Stimulated activated CD4-positive, alpha-beta T cell treated with anti-CD3 and anti-CD28 coated beads, Interleukin-4, amount 100 ng/mL, for 4 hours (primary cell): ENCODE measurements at places on chromosomes 2 and 18.
A peak's percentile ranks its signal among the peaks of the same experiment; 100 is the strongest.

DNA sequence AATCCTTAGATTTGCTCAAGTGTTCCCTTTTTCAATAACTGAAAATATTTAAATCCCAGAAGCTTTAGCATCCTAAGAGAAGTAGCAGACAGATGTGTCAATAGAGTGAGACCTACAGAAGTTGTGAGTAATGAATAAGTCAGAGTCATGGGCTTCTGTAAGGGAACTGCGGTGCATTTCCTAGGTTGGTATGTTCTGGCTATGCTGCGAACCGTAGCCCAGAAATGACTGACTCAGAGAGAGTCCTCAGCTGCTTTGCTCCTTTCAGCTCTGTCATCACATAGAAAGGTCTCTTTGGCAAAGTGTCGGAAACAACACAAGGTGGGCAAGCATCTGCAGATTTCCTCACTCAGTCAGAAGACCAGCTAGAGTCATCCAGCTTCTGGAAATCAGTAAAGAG is 297.1 kb downstream of the ARHGAP15 start:
- DNase-seq: no peak

GRCh38 chr18:65990944-65991708 is 240.3 kb downstream of the CDH7 start:
- DNase-seq: no peak

DNA sequence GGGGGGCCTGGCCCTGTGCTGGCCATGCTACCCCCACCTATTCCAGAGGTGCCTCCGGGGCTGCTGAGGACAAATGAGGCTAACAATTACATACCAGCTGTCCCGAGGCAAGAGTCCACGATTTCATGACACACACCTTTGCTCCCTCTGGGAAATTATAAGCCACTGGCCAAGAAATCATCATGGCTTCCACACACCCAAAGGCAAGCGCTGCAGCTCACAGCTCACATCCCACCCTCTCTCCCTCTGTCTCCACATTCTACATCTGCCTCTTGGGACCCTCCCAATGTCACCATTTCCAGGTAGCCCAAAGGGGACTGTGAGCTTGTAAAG is 134.4 kb downstream of the HDAC4 start:
- no peak for DNase-seq

DNA sequence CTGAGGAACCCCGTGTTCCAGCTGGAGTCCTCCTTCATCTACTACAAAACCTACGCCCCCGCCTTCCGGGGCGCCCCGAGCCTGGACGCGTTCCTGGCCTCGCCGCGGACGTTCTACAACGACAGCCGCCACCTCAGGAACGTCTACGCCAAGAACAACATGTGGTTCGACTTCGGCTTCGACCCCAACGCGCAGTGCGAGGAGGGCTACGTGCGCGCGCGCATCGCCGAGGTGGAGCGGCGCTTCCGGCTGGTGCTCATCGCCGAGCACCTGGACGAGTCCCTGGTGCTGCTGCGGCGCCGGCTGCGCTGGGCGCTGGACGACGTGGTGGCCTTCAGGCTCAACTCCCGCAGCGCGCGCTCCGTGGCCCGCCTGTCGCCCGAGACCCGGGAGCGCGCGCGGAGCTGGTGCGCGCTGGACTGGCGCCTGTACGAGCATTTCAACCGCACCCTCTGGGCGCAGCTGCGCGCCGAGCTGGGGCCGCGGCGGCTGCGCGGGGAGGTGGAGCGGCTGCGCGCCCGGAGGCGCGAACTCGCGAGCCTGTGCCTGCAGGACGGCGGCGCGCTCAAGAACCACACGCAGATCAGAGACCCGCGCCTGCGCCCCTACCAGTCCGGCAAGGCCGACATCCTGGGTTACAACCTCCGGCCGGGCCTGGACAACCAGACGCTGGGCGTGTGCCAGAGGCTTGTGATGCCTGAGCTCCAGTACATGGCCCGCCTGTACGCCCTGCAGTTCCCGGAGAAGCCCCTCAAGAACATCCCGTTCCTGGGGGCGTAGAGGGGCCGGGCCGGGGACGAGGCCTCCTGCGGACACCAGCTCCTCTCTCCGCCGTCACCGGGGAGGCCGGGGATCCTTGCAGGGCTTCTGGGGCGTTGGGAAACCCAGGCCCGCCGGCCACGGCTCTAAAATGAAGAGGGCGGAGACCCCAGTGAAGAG is 5.3 kb upstream of the NEU4 start:
- DNase-seq: peak; percentile 49

DNA sequence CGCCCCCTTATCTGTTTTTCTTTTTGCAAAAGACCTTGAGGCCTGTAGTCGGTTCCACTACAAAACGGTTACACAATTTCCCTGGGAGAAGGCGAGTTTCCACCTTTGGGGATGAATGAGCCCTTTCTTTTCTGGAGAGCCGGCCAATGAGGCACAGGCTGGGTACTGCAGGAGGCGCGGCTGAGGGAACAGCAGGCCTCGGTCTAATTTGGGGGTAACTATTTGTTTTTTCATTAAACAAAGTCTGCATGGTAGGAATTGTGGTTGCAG is 129.2 kb downstream of the MYCN start:
- no peak for DNase-seq

DNA sequence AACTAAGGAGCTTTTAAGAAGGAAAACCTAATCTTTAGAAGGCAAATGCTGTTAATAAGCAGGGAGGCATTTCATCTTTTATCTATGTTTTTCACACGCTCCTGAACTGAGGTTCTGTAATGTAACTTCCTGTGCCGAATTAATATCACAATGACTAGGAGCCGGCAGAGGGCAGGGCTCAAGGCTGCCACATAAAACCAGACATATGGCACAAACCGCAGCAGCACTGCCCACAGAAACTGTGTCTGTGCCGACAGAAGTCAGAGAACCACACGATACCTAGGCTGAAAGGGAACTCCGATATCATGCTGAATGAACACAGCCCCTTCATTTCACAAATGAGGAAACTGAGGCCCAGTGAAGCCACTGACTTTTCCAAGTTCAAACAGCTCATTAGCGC is 112.1 kb downstream of the EIPR1 start:
- no peak for DNase-seq

- no peak for DNase-seq
These were observed 116.5 kb upstream of the LYPD6 start for GRCh38 chr2:149213764-149214493.
